CD4-positive, alpha-beta memory T cell (primary cell): ENCODE measurements at places on chromosomes 1 and 21. TPM values are rescaled to one million over a fixed set of nuclear protein-coding genes. Genes with fewer than 3 reads are reported as not detected.

LCE3E gene
- polyA plus RNA-seq: not detected

BSND gene
- not detected for polyA plus RNA-seq

- no peak for DNase-seq
These were observed 127.1 kb upstream of the GADD45A start for GRCh38 chr1:67557696-67558448.

- no peak for DNase-seq
These were observed 365.4 kb upstream of the DUSP10 start for GRCh38 chr1:222107267-222107666.

DNA sequence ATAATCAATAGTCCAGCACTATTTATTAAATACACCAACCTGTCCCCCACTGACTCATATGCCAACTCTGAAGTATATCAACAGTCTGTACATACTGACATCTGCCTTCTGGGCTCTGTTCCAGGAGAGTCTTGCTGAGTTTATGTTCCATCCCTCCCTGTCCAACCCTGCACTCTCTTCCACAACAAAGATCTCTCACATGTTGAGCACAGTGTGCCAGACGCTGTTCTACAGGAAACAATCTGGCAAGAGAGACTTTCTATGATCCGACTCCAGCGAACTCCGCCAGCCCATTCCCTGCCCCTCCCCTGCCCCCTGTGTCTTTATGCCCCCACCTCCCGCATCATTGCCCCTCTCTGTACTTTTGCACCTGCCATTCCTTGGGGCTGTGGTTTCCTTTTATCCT lies 3.4 kb downstream of the LACTBL1 start:
- no peak for DNase-seq

SEMA6C gene
- polyA plus RNA-seq: 2.1 TPM

- no peak for DNase-seq
These were observed 10.0 kb upstream of the C1orf115 start for GRCh38 chr1:220680085-220680687.

DNA sequence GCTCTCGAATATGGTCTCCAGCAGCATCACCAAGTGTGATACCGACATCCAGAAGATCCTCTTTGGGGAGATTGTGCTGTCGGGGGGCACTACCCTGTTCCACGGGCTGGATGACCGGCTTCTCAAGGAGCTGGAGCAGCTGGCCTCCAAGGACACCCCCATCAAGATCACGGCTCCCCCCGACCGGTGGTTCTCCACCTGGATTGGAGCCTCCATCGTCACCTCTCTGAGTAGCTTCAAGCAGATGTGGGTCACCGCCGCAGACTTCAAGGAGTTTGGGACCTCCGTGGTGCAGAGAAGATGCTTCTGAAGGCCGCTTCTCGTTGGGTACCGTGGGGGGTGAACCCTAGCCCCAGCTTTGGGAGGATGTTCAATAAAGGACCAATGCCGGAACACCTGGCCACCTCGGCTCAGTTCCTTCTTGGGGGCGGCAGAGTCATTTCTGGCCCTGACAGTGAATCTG lies 1.3 kb downstream of the ACTRT2 start:
- no peak for DNase-seq

DNA sequence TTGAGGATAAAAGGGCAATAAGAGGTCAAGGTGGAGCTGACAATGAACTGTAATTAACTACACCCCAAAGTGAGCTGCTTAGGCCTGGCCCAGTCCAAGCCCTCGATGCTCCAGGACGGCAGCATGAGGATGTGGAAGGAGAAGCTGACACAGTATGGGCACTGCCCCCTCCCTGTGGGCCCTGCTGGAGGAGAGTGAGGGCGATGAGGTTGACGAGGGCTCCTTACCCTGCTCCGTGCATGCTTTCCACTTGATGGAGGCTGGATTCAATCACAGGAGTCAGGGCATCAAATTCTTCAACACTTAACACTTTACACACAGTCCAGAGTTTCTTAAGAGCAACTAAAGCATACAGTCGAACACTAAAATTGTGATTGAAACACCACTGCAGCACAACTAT lies 32.4 kb downstream of the COA6 start:
- no peak for DNase-seq

ELK4 gene
- 6.6 TPM for polyA plus RNA-seq

GRCh38 chr1:174812656-174813055 lies 187.1 kb upstream of the CACYBP start:
- DNase-seq: no peak

GRCh38 chr1:31591425-31592093 lies 15.2 kb downstream of the TINAGL1 start:
- DNase-seq: no peak

NUP210L gene
- polyA plus RNA-seq: not detected

- DNase-seq: no peak
These were observed 72.4 kb downstream of the ATP5PO start for GRCh38 chr21:33843216-33843615.

GRCh38 chr1:63759778-63760177 lies 14.0 kb upstream of the ROR1 start:
- no peak for DNase-seq

GPR37L1 gene
- not detected for polyA plus RNA-seq

SLC44A3 gene
- 1.1 TPM for polyA plus RNA-seq

DNA sequence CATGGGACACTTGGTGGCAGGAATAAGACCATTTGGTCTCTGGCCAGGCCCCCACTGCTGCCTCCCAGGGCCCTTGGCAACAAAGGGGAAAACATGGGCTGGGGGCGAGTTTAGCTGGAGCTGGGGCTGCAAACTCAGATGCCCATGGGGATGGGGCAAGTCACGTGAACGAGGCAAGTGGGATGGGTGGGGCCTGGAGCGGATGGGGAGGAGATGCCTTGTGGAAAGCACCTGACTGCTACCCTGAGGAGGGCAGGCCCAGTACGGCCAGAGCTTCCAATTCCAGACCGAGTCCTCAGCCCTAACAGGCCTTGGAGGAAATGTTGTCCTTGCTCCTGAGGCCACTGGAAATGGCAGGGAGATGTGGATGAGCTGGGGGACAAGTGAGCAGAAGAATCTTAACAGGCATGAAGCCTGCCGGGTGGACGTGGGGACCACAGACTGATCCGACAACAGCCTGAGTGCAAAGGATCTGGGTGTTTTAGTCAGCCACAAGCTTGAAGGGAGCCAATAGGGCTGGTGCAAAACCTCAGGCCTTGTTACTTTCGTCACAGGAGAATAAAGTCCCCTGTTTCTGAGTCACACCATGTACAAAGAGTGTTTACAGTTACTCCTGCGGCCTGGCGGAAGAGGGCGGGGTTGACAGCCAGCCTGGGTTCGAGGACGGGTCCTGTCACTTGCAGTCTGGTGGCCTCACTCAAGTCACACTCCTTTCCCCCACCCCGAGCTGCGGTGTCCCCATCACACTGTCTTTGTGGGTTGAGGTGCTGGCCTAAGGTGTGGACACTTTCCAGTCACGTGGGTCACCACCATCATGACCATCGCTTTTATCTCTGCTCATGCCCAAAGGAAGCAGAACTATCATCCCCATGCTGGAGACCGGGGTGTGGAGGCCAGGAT lies 19.1 kb downstream of the RUNX3 start:
- DNase-seq: peak; percentile 84

IL22RA1 gene
- polyA plus RNA-seq: not detected

DNA sequence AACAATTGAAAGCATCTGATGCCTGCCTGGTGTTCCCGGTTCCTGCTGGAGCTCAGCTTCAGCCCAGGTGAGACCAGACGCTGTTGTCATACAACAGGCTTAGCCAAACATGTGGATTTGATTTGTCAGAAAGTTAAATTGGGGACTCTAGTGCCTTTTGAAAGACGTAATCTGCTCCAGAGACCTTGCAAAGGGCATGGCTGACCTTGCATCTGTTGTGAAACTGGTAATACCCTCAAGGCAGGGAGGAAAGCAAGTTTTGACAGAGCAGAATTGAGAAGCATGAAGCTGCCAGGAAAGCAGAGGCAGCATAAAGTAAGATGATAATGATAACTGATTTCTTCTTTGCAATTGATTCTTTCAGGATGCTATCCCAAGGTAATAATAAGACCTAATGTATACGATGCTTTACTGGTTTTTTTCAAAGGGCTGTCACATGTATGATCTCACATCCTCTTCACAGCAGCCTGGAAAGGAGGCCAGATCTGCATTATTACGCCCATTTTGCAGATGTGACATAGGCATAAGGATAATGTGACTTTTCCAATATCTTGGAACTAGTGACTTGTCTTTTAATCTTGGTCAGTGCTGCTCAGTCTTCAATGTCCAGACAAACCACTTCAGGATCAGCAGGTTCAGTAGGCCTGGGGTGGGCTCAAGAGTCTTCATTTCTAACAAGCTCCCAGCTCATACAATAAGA lies 24.7 kb upstream of the CNN3 start:
- no peak for DNase-seq

DNA sequence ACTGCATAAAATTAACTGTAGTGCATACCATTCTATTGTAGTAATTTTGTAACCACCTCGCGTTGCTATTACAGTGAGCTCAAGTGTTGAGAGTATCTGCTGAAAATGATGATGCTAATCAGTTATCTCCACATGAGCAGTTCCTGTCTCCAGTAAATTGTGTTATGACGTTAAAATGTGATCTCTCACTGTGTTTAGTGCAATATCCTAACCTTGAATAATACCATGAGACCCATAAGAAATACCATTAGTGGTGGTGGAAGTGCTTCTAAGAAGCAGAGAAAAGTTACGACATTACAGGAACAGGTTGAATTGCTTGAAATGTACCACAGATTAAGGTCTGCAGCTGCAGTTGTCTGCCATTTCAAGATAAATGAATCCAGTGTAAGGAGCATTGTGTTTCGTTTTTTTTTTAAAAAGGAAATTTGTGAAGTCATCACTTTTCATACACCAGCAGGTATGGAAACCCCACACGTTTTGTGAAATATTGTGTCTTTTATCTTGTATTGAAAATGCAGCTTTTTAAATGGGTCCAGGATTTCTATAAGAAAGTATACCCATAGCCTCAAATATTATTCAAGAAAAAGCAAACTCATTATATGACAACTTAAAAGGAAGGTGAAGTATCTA lies 72.5 kb downstream of the ANGPTL1 start:
- DNase-seq: no peak

- no peak for DNase-seq
These were observed 297.2 kb downstream of the OMA1 start for GRCh38 chr1:58249388-58249736.

DNAJC8 gene
- 199 TPM for polyA plus RNA-seq

NOS1AP gene
- not detected for polyA plus RNA-seq

- DNase-seq: no peak
These were observed 78.1 kb downstream of the KIF26B start for GRCh38 chr1:245232931-245233330.

GRCh38 chr1:9629445-9630201 lies 21.9 kb upstream of the PIK3CD start:
- DNase-seq: peak; percentile 73
